NCI-H2081 treated with DMSO at 0.1 percent for 48 hours (cell line): ENCODE measurements at places on chromosomes 3 and 15.

DNA sequence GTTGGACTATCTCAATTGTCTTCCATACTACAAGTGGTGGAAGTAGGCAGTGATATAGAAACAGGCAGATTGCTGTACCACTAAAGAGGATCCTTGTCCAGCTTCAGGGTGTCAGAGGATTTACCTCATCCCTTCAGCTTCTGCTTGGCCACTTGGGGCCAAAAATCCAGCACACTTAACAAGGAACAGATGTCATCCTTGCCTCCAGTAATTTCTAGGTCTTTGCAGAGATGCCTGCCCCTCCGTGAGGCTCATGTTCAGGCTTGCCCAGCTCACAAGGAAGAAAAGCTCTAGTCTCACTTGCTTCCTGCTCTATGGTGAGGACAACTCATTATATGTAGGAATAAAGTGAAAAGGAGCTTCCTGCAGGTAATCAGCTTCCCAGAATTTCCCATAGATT, 510.3 kb downstream of the EPHA3 start:
- DNase-seq: no peak

DNA sequence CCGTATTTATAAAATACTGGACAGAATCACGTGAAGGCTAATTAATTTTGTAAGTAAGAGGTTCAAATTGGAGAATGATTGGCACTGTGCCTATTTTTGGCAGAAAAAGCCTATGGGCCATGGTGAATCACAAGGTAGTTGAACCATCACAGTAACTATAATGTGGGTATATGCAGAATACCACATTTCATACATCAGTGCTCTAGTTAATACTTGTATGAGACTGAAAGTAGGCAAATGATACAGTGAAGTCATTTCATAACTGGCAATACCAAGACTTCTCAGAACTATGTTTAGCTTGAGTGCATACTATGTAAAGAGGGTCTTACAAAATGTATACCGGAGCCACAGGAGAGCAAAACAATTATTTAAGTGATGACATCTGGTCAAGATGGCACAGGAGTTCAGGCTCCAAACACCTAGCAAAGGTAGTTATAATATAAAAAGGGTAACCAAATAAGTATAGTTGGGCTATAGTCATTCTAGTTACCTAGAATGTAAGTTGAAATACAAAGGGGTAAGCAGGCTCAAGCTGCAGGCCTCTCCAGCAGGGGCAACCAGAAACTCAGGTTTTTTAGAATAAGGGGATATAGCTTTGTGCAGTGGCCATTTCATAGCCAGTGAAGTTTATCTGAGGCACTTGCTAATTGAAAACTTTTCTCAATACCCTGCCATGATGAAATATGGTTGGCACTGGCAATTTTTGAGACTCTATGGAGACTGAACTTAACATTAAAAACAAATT, 19.1 kb downstream of the GPR160 start:
- DNase-seq: no peak

GRCh38 chr3:113898892-113899291, 48.9 kb upstream of the ZDHHC23 start:
- no peak for DNase-seq

- no peak for DNase-seq
Measured at GRCh38 chr15:90870354-90871138, 2.2 kb downstream of the FURIN start.

GRCh38 chr3:25610167-25610566, 54.5 kb downstream of the TOP2B start:
- DNase-seq: no peak

DNA sequence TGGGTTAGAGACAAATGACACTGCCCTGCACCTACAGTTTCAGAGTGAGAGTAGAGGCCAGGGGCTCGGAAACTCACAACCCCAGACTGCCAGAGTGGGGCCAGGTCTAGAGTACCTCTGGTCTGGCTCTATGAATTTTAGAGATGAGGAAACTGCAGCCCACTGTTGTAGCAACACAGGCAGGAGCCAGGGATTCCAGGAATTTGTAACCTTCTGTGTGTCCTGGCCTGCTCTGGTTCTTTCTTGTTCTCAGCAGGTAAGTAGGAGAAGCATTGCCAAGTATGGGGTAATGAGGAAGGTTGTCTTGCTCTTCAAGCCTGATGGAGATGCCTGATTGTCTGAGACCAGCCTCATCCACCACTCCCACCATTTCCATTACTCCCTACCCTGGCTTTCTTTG, 221.8 kb downstream of the UACA start:
- DNase-seq: no peak

- no peak for DNase-seq
Measured at GRCh38 chr3:64067506-64068346, 44.4 kb upstream of the PSMD6 start.

DNA sequence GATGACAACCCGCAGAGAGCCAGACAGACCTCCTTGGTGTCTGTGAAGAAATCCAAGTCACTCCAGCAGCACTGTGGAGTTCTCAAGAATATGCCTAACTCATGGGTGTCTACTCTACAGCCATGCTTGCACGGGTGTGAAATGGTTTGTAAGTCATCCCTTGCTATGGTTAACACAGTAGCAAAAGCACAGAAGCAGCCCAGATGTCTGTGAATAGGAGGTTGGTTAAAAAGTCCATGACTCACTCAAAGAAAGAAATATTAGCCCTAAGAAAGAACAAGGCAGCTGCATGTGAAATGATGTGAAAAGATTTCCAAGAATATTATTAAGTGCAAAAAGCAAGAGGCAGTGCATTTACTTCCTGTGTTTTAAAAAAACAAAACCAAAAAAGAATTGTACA, 12.1 kb upstream of the LIMD1 start:
- DNase-seq: no peak

GRCh38 chr3:145134738-145135137, 1026.2 kb downstream of the PLOD2 start:
- DNase-seq: no peak

DNA sequence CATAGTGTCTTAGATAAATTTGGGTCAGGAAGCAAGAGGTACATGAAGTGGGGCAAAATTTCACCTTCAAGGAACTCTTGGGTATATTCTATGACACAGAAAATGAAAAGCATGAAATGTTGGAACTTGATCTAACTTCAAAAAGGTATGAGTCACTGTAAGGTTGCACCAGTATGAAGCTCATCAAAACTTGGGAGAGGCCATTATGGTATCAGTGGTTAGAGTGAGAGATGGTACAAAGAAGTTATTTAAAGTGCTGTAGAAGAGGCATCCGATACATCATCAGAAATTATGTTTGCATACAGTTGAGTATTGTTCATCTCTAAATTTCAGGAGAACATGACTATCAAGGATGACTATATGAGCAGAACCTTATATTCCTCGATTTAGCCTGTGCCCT, 302.9 kb upstream of the SUCLG2 start:
- DNase-seq: no peak

DNA sequence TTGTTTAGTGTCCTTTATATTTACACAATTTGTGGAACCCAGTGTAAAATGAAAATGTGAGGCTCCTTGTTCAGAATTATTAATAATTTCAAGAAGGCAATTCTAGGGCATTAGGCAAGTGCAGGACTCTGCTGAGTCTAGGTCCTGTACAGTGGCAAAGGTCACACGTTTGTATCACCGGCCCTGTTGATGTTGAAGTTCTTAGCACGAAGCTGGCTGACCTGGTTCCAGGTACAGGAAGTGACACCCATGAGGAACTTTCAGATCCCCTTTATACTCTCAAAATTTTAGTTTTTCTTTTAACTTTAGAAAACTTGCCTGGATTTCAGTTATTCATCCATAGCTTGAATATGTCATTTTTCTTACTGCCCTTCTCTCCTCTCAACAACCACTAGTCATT, 349.4 kb downstream of the CNTN6 start:
- DNase-seq: no peak

DNA sequence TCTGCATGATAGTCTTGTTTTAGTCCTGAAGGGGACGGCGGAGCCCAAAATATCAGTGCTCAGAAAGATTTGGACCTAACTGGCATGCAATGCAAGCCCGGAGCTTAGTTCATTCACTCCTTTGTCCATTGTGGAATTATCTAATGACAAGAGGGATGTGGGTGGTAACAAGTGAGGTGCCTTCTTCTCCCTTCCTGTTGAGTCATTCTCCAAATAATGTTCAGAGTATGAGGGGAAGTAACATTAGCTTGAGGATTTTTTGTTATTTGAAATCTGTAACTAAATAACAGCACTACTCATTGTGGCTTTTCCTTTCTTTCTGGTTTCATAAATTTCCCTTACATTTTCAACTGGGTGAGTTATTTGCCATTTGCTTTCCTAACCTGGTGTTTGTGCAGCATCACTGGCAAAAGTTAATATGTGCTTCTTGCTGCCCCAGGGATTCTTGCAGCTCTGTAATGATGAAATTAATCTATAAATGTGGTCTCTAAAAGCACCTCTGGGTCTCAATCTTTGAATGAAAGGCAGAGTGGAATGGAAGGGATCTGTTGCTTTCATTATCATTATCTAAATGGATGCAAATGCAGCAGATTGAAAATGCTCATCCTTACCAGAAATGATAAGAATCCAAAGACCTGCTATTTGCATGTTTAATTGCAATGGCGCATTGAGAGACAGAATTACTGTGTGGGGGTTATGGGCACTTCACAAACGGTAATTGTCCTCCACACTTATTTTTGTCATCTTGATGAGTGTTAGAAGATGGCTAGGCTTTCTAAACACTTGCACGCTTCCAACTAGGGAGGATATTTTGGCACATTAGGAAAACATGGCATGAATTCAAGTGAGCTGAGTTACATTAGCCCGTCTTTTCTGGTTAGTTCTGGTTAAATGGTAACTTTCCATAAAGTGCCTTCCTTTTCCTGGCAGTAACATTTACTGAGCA, 89.9 kb upstream of the MITF start:
- no peak for DNase-seq

- DNase-seq: no peak
Measured at GRCh38 chr15:40815042-40815698, 7.9 kb upstream of the DNAJC17 start.

GRCh38 chr3:77102951-77103769, 63.3 kb downstream of the ROBO2 start:
- DNase-seq: no peak

GRCh38 chr15:39192351-39192750, 388.5 kb upstream of the THBS1 start:
- DNase-seq: no peak

DNA sequence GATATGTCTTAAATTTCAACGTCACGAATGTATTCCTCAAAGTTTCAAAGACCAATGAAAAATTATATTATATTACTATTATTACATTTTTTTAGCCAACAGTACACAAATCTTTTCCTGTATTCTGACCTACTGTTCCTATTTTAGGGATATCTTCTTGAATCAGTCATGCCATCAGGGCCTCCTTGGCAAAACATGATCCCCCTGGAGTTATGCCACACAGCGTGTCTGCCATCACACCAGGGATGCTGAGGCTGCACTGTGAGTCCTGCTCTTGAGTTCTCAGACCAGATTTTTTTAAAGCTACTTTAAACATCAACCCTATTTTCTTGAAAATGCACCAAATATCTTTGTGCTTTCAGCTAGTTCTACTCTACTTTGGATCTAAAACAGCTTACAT, 425.9 kb upstream of the ZNF385D start:
- DNase-seq: no peak

GRCh38 chr3:57048052-57048671, 12.3 kb upstream of the SPATA12 start:
- no peak for DNase-seq

DNA sequence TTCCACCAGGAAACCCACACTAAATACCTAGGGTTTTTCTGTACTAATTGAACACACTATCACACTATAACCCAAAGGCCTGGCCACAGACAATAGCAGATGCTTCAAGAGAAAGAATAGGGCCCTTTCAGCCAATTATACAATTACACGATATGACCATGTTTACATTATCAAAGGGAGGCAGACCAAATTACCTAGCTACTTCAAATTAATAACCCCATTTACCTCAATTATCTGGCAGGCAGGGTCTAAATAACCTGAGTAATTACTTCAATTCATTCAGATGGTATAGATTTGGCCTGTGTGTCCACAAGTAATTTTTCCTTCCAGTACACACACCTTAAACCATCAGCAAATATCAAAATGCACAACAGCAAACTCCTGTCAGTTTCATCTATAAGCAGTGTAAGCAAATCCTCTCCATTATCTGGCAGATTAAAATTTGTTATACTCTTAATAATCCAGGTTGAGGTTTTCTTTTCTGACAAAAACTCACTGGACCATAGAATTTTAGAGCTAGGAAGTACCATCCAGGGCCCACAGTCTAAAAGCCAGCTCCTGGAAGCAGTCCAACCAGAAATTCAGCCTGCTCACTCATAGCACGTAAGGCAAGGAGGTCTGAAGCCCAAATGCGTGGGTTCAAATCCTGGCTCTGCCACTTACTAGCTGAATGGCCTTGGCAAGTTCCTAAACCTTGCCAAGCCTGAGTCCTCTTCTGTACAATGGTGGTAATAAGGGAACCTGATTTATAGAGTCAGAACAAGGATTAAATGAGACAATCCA, 51.8 kb downstream of the RFTN1 start:
- DNase-seq: peak; percentile 100

- no peak for DNase-seq
Measured at GRCh38 chr3:71672807-71673206, 52.4 kb downstream of the EIF4E3 start.

- DNase-seq: peak; percentile 53
Measured at GRCh38 chr3:141285570-141285969, 53.9 kb downstream of the PXYLP1 start.

DNA sequence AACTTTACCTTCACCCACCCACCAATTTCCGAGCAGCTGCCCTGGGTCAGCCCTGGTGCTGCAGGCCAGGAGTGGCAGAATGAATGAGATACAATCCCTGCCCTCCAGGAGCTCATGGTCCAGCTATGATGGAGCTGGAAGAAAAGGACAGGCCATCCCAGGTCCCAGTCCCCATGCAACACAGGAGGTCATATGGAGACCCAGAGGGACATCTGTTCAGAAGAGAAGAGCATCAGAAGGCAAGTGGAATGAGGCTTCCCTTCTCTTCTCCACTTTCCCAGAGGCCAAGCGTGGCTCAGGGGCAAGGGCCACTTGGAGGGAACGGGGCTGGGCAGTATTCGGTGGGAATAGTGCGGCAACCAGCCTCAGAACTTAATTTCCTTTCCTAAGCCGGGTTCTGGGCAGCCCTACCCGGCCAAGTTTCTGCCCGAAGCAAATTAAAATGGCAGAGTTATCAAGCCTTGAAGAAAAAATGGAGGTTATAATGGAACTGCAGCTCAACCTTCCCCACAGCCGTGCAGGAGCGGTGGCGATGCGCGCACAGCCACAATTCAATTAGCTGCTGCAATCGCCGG, 35.9 kb downstream of the TLE3 start:
- DNase-seq: peak; percentile 28

- no peak for DNase-seq
Measured at GRCh38 chr3:177729956-177730681, 532.8 kb upstream of the TBL1XR1 start.

DNA sequence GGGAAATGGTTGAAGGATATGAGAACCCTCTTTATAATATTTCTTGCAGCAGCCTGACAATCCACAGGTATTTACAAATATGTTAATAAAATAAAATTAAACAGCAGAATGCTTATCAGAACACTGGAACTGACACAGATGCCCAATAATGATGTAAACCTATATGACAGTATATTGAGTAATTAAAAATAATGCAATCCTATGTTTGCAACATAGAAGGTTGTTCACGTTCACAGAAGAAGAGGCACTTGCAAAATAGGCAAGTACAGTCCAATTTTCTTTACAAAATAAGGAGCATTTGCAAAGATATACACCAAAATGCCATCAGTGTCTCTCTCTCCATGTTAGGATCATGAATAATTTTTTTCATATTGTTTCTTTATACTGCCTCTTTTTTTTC, 397.0 kb upstream of the WNT5A start:
- DNase-seq: no peak

- no peak for DNase-seq
Measured at GRCh38 chr3:135197246-135197645, 402.2 kb downstream of the EPHB1 start.
